ENCODE measurements at places on chromosomes 11 and 22.

DNA sequence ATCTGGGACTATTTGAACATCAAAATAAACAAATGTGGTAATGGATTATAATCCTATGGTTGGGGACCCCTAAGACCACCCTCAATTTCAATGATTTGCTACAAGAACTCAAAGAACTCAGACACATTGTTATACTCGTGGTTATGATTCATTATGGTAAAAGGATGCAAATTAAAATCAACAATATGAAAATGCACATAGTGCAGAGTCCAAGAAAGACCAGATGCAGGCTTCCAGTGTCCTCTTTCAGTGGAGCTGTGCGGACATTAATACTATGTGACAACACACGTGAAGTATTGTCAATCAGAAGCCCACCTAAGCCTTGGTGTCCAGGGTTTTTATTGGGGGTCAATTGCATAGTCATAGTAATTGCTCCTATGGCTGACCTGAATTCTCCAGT is 9.2 kb upstream of the QSER1 start:
- no peak for ATAC-seq

DNA sequence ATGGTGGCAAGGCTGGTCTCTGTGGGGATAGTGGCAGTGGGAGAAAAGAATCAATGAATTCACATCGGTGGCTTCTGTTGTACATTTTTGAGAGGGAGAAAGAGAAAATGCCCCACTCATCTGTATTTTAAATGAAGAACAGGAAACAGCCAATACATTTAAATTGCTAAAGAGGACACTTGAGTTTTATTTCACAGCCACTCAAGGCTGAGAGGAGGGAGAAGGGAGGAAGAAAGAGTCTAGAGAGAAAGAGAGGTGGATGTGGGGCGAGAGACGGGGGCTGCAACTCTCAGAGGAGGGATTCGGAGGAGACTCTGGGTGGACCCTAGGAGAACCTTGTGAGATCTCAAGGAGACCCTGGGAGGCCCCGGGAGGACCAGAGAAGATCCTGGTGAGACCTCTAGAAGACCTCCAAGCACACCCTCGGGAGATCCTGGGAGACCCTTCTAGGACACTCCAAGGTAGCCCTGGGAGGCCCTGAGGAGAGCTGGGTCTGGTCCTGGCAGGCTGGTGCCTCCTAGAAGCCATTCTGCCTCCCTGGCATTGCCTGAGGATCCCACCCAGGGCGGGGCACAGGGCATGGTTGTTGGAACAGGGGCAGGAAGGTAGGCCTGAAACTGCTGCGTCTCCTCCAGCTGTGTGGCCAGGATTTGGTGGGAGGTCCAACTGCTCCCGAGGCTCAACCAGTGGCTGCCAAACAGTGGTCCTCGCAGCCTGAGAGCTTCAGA is 91.0 kb upstream of the SHISAL1 start:
- no peak for ATAC-seq

DNA sequence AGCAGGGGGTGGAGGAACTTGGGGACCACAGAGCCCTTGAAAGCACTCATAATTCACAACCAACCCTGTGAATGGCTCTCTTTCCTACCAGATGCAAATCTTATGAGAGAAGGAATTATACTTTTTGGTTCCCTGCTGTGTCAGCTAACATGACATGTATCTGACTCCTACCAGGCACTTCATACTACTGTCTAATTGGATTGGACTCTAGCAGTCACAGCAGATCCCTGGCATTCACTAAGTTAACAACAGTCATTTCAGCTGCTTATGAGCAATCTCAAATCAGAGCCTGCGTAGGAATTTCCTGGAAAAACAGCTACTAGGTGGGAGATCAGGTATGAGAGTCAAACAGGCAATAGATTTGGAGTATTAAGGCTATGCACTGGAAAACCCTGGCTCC is 11.1 kb upstream of the ENDOD1 start:
- no peak for ATAC-seq

DNA sequence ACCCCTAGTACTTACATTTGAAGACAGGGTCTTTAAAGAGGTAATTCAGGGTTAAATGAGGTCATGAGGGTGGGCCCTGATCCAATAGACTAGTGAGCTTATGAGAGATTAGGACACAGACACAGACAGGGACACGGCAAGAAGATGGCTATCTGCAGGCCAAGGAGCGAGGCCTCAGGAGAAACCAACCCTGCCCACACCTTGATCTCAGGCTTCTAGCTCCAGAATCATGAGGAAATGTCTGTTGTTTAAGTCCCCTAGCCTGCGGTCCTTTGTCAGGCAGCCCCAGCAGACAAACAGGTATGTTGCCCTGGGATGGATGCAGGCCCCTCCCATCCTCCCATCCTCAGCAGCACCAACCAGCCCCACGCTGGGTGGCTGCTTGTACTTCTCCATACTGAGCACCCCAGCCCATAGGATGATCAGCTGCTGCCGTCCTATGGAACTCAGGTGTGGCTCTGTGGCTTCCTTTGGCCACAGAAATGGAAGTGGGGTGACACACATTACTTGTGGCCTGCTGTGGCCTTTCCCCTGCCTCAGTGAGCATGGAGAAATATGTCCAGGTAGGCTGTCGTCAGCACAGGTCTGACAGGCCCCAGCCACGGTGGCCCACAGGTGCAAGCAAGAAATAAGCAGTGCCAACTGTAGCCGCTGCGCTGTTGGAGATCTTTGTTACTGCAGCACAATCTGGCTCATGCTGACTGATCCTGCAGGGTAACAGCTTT is 7.9 kb downstream of the GNB1L start:
- no peak for ATAC-seq

- no peak for ATAC-seq
Measured at GRCh38 chr11:4381901-4382300, 11.6 kb downstream of the TRIM21 start.

DNA sequence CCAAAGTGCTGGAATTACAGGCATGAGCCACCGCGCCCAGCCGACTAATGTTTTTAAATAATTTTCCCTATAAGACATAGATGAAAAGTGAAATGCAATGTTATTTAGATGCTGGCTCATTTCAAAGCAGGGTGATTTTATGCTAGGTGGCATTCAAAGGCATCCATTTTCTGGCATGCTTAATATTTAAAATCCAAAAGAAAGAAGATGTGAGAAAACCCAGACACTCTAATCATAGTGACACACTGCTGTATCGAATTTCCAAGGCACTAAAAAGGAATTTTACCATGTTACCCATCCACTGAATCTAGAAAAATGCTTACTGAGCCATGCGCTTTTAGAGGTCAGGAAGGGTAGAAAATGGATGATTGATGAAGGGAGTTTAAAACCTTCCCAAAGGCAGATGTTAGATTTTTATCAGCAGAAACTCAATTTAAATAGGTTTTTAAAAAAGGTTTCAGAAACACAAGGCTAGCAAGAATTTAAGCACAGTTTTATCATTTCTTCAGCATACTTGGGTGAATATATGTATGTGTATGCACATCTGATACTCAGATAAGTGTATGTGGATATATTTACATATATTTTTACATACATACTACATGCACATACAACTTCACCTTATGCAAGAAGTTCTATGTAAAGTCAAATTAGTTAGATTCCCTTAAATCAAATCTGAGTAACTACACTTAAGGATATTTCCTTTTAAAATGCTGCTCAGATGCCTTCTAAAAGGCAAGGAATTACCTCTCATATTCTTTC is 24.1 kb upstream of the CCDC89 start:
- no peak for ATAC-seq

DNA sequence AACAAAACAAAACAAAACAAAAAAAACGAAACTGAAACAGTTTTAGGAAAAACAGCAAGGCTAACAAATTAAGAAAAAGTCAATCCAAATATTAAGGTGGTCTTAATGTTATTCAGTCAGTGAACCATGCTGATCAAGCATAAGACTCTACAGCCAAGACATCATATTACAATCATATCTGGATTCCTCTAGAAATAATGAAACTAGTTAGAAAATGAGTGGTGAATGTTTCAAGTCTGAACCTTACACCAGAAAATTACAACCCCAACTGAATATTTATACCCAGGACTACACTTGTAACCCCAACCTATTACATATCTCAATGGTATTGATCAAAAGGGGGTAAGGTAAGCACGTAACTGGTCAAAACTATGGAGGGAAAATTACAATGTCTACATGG is 48.8 kb downstream of the ACAT1 start:
- ATAC-seq = peak; percentile 80

DNA sequence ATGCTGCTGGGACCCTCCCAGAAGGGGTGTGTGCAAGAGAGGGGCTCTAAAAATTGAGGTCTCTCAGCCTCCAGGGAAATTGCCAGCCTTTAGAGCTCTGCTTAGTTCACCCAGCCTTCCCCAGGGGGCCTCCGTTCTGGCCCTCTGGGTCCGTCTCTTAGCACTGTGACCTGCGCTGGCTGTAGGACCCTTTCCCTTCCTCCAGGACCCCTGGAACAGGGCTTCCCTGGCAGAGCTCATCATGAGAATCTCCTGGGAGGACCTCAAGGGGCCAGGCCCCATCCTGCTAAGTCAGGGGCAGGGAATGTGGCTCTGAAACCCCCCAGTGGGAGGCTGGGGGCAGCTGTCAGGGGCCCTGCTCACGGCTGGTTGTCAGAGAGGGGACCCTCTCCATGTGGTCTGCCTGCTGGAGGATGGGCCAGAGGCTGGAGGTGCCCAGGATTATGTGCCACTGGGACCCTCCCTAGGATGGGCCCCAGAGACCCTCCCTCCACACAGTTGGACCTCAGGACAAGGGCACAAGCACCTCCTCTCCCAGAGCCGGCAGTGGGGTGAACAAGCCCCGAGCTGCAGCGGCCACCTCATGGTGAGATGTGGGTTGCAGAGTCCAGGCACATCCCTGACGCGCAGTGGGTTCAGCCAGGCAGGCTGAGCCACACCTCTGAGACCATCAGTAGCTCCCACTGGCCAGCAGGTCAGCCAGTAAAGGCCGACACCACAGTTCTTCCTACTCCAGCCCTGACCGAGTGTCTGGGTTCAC is 27.1 kb upstream of the GAL start:
- ATAC-seq = no peak

- ATAC-seq = no peak
Measured at GRCh38 chr11:73085189-73085875, 56.8 kb downstream of the FCHSD2 start.

DNA sequence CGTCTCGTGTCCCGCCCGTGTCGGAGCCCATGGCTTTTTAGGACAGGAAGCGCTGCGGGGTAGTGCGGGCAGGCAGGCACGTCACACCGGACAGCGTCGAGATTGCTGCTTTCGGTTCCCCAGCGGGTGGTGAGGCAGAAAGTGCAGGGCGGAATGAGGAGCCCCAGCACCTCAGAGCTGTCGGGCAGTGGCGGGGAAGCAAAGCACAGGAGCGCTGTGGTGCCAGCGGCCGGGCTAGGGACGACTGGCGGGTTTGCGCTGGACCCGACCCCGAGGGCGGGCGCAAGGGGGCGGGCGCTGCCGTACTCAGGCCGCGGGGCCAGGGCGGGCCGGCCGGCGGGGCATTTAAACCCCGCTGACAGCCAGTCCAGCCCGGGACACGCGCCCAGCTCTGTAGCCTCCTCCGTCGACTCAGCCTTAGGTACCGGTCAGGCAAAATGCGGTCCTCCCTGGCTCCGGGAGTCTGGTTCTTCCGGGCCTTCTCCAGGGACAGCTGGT is at the start of gene SLC37A2:
Gene SLC37A2 (plus strand): TSS at position 375 of the 498 bp plus-strand sequence. CDS start 63 bp downstream, at position 438.
- ATAC-seq = peak; percentile 88

DNA sequence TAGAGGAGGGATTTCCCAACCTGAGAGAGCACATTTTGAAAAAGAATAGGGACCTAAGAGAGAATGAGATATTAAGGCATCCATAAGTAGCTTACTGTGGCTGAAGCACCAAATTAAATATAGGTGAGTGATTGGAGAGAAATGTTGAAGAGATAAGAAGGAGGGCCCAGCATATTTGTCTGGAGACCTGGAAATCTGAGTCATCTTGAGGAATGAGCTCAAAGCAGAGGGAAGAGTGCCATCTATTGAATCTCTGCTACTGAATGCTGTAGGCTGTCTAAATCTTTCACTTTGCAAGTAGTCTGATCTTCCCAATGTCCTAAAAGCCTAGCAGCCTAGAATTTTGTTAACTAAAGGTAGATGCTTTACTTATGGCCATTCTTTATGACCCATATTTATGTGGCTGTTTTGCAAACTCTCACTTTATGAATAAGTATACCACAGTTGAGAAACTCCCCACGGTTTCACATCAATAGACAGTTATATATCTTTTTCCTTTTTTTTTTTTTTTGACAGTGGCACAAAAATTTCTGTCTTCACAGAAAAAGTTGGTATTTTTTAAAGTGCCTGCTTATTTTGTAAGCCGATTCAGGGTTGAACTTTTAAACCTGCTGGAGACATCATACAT is 2093.5 kb downstream of the LRRC4C start:
- peak; percentile 34 for ATAC-seq
